ENCODE measurements at places on chromosomes 2 and 18. TPM values are rescaled to one million over a fixed set of nuclear protein-coding genes. Genes with fewer than 3 reads are reported as not detected.

ABCG8 gene
- total RNA-seq = not detected

CLEC4F gene
- not detected for total RNA-seq

FHOD3 gene
- total RNA-seq = 29.0 TPM

FABP1 gene
- not detected for total RNA-seq

SERPINB4 gene
- total RNA-seq = not detected
